GM12892 (cell line): ENCODE measurements at places on chromosomes 11 and 22.

DNA sequence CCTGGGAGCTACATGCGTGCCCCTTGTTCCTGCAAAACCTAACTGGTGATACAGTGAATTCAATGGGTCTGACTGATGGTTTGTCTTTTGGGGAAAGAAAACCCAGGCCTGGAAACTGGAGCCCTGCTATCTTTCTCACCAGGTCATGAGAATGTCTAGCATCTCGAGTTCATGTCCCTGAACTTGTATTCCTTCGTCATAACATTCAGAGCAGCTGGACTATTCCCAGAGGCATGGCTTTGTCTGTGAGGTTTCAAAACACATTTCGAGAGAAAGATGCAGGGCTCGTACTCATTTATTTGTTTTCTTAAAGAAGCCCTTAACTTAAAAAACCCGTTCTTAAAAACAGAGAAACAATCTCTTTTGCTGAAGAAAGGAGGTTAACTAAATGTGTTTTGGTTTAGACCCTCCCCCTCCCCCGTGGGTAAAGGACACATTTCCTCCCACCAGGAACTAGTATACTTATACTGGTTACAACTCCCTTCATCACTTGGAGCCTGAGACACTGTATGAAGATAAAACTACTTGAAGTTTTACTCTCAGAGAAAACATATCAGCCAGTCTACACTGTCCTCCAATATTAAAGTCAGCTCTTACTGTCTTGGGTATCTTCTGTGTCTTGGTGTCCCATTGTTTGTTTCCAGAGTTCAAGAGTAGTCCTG is 43.2 kb downstream of the ME3 start:
- DNase-seq = no peak

- no peak for DNase-seq
Observed at GRCh38 chr11:10862446-10862845, 4.6 kb upstream of the ZBED5 start.

DNA sequence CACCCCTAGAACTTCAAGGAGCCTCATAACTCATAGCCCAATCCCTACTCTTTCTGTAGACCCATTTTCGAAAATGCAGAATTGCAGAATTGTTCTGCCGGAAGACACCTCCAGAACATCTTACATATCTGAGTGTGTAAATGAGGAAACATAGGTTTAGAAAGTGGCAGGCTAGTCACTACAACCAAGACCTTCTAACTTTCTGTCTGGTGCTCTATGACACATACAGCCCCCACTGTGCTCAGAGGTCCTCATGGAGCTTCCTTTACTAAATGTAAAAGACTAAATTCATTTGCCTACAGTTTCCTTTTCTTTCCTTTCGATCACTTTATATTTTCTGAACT is 132.1 kb upstream of the DDI1 start:
- no peak for DNase-seq

DNA sequence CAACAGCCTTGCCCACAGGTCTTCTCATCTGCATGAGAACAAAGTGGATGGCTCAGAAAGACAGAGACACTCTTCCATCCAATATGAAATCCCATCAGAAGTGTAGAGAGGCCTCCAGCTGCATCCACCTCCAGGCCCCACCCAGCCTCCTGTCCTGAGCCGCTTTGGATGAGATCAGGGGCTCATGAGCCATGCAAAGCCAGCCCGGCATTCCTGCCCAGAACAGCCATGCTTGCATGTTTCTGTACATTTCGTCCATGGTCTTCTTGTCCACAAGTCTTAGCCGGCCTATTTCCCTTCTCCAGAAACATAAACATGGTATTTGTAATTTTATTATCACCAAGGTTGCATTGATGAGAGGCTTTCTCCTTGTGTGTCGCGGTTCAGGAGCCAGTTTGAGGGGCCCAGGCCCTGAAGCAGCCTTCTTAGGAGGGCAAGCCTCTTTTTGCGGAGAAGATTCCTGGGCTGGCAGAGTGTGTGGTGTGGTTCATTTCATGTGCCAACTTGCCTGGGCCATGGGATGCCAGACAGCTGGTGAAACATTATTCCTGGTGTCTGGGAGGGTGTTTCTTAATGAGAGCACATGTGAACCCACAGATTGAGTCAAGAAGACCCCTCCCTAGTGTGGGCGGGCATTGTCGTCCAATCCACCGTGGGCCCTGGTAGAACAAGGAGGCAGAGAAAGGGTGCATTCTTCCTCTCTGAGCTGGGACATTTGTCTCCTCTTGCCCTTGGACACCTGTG is 928.9 kb downstream of the TBC1D22A start:
- no peak for DNase-seq

DNA sequence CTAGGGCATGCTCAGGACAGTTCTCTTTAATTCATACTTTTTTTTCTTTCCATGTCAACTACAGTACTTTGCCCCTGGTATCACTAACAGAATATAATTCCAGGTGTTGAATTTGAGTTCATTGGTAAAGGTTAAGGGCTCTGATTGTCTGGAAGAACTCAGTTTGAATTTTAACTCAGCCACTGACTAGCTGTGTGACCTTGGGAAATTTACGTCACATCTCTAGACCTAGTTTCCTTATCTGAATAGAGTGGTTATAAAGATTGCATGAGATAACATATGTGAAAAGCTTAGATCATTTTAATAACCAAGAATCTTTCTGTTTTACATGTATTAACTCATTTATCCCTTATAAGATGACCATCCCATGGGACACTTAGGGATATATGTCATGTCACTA is 15.8 kb upstream of the ZC3H12C start:
- DNase-seq = no peak
